ENCODE measurements at places on chromosomes 1 and 21.
A peak's percentile ranks its signal among the peaks of the same experiment; 100 is the strongest.

- DNase-seq: peak; percentile 42
These were observed 441 bp downstream of the YARS1 start for GRCh38 chr1:32816676-32817158.

DNA sequence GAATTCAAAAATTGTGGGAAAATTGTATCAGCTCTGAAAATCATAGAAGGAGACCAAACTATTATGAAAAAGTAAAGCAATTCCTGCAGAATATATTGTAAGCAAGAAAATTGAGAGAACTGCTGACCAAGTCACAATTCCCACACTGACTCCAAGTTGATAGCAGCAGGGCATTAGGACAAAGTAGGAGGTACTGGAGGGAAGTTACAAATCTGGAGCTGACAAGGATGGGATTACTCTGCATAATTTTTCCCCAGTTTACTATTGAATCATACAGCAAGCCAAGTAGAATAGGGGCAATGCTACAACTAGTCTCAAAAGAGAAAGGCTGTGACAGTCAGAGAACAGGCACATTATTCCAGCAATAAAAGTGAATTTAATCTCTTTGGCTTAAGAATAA is 161.3 kb upstream of the USP25 start:
- DNase-seq: no peak

- no peak for DNase-seq
These were observed 75.6 kb downstream of the LMO4 start for GRCh38 chr1:87404296-87404695.

DNA sequence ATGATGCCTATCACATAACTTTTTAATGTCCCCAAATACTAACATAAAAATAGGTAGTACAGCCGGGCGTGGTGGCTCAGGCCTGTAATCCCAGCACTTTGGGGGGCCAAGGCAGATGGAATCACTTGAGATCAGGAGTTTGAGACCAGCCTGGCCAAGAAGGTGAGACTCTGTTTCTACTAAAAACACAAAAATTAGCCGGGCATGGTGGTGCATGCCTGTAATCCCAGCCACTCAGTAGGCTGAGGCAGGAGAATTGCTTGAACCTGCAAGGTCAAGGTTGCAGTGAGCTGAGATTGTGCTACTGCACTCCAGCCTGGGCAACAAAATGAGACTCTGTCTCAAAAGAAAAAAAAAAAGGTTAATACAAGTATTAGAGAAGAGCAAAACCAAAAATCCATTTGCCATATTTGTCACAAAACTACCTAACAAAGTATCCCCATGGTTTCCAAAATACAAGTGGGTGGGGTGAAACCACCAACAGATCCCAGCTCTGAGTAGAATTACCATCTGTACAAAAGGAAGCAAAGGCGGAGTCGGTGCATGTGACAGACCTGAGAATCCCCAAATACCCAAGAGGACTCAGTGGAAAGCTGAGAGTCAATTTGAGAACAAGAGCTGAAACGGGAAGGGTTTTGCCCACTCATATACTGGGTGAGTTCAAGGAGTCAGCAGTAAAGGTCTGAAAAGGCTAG is 113.2 kb downstream of the TOMM20 start:
- DNase-seq: no peak

GRCh38 chr1:7929637-7930036 is 11.0 kb downstream of the TNFRSF9 start:
- DNase-seq: no peak

GRCh38 chr1:210263963-210264362 is 31.4 kb downstream of the SERTAD4 start:
- no peak for DNase-seq

DNA sequence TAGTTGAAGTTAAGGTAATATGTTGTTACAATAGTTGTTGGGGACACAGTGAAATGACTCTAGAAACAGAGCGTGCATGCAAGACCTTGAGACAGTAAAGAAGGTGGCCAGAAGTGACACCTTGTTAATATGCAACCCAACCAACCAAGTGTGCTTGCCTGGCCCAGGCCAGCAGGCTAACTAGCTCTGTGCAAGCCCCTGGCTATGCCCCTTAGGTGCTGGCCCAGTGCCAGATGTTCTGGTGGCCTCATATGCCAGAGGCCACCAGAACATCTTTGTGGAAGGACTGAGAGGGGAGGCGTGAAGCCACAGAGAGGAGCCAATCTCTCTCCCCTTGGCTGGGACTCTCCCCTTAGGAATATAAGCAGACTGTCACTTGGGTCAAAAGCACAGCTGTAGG is 111.2 kb upstream of the JUN start:
- no peak for DNase-seq

DNA sequence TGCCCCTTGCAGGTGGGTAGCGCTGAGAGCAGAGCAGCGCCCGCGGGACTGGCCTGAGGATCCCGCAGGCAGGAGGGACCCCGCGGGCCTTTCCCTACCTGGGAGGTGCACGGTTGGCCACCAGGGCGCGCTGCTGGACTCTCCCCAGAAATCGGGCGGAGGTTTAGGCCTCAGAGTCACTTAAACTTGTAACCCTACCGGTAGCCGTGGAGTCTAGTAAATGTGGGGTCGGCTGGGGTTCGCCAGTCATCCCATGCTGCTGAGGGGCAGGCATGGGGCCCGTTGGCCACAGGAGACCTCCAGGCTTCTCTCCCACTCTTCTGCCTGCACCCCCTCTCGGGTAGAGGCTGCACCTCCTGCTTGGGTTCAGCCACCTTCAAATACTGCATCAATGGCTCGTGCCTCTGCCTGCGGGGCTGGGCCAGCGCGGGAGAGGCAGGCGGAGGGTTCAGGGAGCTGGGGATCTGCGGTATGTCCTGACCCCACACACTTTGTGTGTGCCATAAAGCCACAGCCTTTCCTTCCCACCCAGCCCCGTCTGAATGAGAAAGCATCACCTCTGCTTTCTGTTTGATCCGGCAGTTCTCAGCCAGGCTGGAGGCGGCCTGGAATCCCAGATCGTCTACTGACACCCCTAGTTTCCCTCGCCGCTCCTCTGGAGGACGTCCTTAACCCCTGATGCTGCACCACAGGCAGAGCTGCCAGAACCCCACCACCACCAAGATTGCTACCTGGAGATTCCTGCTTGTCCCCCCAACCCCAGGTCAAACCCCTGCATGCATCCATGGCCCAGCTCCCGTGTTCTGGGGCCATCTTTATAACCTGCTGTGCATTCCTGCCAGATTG is 12.3 kb upstream of the GSTM4 start:
- peak; percentile 79 for DNase-seq

GRCh38 chr1:106978477-106979322 is 77.8 kb upstream of the PRMT6 start:
- peak; percentile 52 for DNase-seq

GRCh38 chr1:54884135-54884586 is 2.8 kb downstream of the DHCR24 start:
- DNase-seq: no peak

DNA sequence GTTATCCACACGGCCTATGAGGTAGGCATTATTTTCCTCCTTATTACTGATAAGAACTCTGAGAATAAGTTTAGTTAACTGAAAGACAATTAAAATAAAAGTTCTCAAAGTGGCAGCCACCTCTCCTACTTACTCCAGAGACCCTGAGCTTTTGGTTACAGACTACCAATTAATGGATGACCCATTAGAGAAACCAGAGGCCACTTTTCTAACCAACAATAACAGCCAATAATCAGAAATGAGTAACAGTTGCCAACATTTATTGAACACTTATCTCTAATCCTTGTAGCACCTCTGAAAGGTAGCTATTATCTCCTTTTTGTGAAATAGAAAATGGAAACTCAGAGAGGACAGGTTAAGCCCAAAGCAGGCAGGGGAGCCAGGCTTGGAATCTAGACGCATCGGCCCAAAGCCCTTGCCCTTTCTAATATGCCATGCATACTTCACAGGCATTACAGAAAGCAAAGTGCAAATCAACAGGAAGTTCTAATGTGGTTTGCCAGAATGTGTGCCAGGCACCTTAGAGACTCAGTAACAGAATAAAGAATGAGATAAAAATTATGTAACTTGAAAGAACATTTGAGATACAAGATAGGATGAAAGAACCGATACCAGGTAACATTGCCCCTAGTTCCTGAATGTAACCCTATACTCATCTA is 50.0 kb downstream of the BEND5 start:
- DNase-seq: no peak

DNA sequence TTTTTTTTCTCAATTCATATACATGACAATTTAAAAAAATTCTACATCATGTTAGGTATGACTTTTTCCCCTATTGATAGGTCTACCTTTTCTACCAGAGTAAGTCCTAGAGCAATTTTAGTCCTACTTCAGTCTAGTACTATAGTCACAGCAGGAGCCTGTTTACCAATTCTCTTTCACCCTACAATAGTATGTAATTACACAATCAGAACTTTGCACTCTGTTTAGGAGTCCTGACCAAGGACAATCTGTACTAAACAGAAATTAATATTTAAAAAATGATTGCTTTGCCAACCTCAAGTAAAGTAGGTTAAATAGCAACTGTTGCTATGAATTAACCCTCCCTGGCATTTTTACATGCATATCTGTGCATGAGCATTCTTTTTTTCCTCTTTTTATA is 810 bp upstream of the CYP4A11 start:
- no peak for DNase-seq

- no peak for DNase-seq
These were observed 149.6 kb downstream of the SEC16B start for GRCh38 chr1:177820213-177820612.

DNA sequence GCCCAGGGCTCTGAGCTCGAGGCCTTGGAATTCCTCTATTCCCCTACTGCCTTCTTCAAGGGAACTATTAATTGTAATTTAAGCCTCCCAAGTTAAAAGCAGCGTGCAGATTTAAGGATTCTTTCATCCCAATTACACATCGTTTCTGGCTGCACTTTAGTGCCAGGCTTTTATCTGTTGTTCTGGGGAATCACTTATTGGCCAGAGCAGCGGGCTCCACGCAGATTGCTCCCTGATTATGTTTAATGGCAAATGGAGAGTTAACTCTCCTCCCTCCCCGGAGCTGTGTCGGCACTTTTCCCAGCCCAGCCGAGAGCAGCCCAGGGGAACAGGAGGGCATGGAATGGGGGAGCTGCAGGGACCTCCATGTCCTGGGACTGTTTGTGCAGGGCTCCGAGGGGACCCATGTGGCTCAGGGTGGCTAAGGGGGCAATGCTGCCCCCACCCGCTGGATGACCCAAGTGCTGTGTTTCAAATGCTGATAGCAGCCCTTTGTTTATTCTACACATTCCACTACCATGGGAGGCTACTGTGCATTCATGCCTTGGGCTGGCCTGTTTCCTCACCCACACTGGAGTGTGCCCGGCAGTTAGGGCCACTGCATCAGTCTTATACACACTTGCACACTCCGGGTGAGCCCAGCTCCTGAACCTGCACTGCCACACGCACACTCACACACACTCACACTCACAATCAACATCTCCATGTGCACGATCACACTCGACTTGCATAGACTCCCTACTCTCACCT is 93.3 kb upstream of the POU3F1 start:
- no peak for DNase-seq

DNA sequence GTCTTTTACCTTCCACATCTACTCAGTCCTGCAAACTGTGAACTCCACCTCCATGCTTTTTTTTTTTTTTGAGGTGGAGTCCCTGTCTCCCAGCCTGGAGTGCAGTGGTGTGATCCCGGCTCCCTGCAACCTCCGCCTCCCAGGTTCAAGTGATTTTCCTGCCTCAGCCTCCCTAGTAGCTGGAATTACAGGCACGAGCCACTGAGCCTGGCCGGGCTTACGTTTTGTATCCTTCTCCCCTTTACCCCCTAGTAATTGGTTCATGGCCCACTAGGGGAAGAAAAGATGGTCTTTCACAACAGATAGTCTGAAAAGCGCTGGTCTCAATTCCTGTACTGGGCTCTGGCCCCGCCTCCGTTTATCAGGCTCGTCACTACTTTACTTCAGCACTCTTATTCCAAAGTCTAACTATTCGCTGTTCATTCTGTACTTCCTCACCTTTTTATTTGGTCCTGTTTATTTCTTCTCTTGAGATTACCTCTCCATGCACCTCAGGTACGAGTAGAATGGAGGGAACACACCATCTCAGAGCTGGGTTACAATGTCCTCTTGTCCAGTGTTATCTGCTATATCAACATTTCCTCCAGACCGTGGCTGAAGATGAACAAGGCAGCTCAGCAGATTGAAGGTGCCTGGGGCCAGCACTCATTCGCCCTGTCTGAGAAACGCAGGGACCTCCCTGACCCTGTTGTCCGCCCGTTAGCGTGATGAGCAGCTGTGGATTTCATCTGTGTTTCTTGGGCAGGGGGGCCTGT is 16.2 kb downstream of the CNST start:
- DNase-seq: no peak

DNA sequence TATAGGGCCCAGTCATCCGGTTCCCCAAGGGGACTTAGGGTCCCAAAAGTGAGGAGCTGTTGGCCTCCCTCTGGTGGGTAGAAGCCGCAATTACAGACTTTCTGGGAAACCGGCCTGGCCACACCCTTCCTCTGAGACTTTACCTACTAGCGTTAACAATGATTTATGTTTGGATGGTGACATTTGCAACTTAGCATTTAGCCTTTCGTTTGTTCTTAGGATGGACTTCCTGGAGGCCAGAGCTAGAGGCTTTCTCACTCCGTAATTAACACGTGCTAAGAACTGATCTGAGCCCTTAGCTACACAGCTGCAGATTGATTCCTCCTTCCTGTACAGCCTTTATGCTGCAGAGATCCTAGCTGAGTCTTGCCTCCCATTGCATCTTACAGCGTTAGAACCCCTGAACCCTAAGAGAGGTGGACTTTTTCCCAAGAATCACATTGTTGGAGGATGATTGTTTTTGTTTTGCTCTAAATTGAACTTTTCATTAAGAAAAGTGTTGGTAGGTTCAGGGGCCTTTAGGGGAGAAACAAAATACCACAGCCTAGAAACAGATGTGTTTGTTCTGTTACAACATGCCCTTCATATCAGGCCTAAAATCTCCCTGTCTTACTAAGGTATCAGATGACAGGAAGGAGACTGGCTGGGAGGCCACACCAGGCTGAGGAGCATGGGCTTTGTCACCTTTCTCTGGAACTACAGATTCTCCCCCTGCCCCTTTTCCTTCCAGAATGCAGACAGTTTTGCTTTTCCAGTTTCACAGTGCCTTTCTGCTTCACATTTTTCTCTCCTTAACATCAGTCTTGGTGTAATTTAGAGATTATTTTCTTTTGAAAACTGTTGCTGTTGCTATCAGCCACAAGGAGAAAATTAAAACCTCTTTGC is 1.9 kb downstream of the S100A11 start:
- peak; percentile 74 for DNase-seq

- peak; percentile 41 for DNase-seq
These were observed 244.5 kb downstream of the GPR52 start for GRCh38 chr1:174692313-174692712.

- DNase-seq: no peak
These were observed 14.0 kb upstream of the TRAF3IP3 start for GRCh38 chr1:209741889-209742288.

GRCh38 chr1:113780374-113781146 is 21.3 kb upstream of the PHTF1 start:
- no peak for DNase-seq

DNA sequence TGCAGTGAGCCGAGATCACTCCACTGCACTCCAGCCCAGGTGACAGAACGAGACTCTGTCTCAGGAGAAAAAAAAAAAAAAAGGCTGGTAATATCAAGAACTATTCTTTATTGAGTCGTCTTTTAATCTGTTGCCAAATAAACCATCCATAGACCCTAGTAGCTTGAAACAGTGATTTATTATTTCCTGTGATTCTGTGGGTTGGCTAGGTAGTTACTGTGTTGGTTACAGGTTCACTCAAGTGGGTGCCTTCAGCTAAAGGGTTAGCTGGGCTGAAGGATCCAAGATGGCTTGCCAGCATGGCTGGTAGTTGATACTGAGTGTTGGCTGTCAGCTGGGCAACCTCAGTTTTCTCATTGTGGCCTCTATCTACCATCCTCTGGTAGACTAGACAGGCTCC is 9.2 kb downstream of the TLCD4 start:
- no peak for DNase-seq

- DNase-seq: no peak
These were observed 199.0 kb downstream of the PDE4B start for GRCh38 chr1:65991694-65992093.

Measured in cardiac fibroblast (primary cell).